ENCODE measurements at places on chromosomes 5 and 9. TPM values are rescaled to one million over a fixed set of nuclear protein-coding genes. Genes with fewer than 3 reads are reported as not detected.

The IFNA2 gene
- not detected for total RNA-seq

- H3K4me3 ChIP-seq: no peak overlapping the region
- H3K4me1 ChIP-seq: peaks cover 15% of the 10 kb centered on the region
- H3K27me3 ChIP-seq: peaks cover 8% of the 10 kb centered on the region
- H3K36me3 ChIP-seq: no peaks in the 10 kb centered on the region
Measured at GRCh38 chr9:131827821-131828369, 88.0 kb upstream of the RAPGEF1 start.

DNA sequence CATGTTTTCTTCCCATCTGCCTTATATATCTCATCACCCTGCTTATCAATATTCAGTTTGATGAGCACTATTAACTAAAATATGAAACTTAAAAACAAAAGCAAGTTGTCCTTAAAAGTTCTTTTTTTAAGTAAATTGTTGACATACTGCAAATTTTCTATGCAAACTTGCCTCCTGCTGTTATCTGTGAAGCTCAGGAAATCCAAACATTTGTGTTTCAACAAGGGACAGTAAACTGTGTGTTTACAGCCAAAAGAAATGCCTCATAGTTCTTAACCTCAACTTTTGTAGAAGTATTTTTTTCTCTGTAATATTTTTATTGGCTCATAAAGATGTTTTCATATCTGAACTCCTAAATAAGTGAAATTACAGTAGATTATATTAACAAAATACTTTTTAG lies 7.7 kb upstream of the TTC23L start:
- peaks cover 17% of the 10 kb centered on the region for H3K4me1 ChIP-seq
- peaks cover 29% of the 10 kb centered on the region for H3K36me3 ChIP-seq
- no peak overlapping the region for H3K4me3 ChIP-seq
- no peak for DNase-seq

GRCh38 chr5:81486711-81487110 lies 92.8 kb upstream of the ACOT12 start:
- DNase-seq: no peak
- no peak overlapping the region for H3K4me3 ChIP-seq
- H3K36me3 ChIP-seq: no peaks in the 10 kb centered on the region
- H3K27ac ChIP-seq: no peak overlapping the region
- H3K4me1 ChIP-seq: no peaks in the 10 kb centered on the region

GRCh38 chr5:162512935-162513565 lies 445.5 kb downstream of the GABRG2 start:
- DNase-seq: no peak
- no peaks in the 10 kb centered on the region for H3K36me3 ChIP-seq
- no peak overlapping the region for H3K4me3 ChIP-seq
- H3K27ac ChIP-seq: no peak overlapping the region
- H3K27me3 ChIP-seq: peaks cover 3% of the 10 kb centered on the region
- H3K4me1 ChIP-seq: no peaks in the 10 kb centered on the region

The TOR4A gene
- 0.86 TPM for total RNA-seq

- no peaks in the 10 kb centered on the region for H3K4me1 ChIP-seq
- no peak overlapping the region for H3K4me3 ChIP-seq
- no peak for DNase-seq
- H3K27me3 ChIP-seq: no peaks in the 10 kb centered on the region
- no peaks in the 10 kb centered on the region for H3K36me3 ChIP-seq
- no peak overlapping the region for H3K27ac ChIP-seq
Measured at GRCh38 chr9:27800692-27801370, 227.6 kb upstream of the C9orf72 start.

DNA sequence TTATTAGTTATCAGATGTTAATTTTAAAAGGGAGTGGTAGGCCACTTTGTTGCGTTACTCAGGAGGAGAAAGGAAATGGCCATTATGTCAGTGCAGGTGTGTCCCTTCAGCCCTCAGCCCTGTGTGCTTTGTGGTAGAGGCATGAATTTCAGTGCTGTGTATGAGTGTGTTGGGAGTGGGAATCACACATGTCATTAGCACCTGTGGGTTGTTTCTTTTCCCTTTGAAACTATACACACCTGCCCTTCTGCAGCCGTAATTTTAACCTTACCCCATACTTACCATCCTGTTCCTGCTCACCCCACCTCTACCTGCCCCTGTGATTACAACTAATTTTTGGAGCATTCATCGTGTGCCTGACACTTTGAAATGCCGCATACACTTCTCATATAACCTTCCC lies 156.4 kb downstream of the ARHGAP26 start:
- no peak overlapping the region for H3K4me3 ChIP-seq
- no peak overlapping the region for H3K27ac ChIP-seq
- H3K27me3 ChIP-seq: no peaks in the 10 kb centered on the region
- no peak for DNase-seq
- no peaks in the 10 kb centered on the region for H3K4me1 ChIP-seq
- no peaks in the 10 kb centered on the region for H3K36me3 ChIP-seq

The SLC9A3 gene
- 1.7 TPM for total RNA-seq

The MED7 gene
- total RNA-seq: 11.6 TPM

The CNOT8 gene
- total RNA-seq: 51.9 TPM

DNA sequence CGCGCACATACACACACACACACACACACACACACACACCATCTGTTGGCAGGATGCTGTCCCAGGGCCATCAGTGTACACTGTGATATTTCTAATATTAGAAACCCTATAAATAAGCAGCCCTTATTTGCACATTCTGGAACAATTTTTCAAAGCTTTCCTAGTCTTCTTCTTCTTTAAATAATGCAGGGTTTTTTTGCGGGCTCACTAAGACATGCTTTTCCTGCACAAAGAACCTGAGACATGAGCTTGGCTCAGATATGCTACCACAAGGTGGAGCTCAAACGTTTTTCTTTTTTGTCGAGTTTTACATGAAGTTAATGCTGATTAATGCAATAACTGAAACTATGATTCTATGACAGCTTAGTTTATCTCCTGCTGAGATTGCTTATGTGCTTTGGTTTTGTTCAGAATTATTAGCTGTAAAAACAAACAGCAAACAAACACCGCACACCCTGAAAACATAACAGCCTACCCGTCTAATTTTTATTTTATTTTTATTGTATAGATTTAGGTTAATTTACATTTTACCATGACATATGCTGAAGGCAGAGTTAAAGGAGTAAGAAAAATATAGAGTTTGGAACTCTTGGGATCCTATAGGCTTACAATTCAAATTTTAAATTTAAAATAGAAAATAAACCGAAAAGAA lies 95.8 kb downstream of the ALDH1A1 start:
- no peaks in the 10 kb centered on the region for H3K27me3 ChIP-seq
- no peak overlapping the region for H3K27ac ChIP-seq
- H3K36me3 ChIP-seq: no peaks in the 10 kb centered on the region
- H3K4me1 ChIP-seq: peaks cover 24% of the 10 kb centered on the region
- DNase-seq: peak; percentile 12
- H3K4me3 ChIP-seq: no peak overlapping the region

DNA sequence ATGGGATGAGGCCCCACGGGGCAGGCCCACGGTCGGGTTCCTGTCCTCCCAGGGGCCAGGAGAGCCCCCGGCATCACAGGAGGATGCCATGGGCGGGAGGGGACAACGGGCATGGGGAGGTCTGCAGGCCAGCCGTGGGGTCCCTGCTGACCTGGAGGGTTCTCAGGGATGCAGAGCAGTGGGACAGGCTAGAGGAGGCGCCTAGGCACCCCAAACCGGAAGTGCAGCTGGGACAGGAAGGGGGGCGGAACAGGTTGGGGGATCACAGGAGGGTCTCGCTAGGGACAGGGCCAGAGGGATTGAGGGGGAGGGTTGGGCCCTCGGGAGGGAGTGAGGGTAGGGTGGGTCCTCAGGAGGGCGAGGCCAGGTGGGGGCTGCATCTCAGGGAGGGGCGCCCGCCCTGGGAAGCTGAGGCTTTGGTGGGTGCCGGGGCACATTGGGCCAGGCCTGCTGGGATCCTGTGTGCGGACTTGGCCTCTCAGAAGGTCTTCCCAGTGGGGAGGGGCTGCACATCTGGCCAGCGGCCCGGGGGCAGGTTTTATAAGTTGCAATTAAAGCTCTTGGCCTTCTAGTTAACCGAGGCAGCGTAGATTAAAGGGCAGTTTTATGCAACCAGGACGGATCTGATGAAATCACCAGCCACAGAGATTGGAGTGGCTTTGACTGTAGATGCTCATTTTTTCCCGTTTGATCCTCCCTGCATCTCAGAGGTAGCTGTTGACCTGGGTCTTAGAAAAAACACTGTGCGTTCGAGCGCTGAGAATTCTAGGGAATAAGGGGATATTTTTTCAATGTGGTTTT lies 20.1 kb downstream of the NKD2 start:
- H3K36me3 ChIP-seq: no peaks in the 10 kb centered on the region
- H3K4me1 ChIP-seq: no peaks in the 10 kb centered on the region
- peak overlapping the region; percentile 57 for H3K27ac ChIP-seq
- no peaks in the 10 kb centered on the region for H3K27me3 ChIP-seq

The CTXN3 gene
- not detected for total RNA-seq

GRCh38 chr9:36433386-36433785 lies 33.3 kb upstream of the RNF38 start:
- peaks cover 36% of the 10 kb centered on the region for H3K4me1 ChIP-seq
- H3K27ac ChIP-seq: no peak overlapping the region
- no peak overlapping the region for H3K4me3 ChIP-seq
- DNase-seq: no peak

GRCh38 chr9:70262948-70263347 lies 4.2 kb downstream of the SMC5 start:
- no peak for DNase-seq
- H3K4me1 ChIP-seq: peaks cover 40% of the 10 kb centered on the region
- H3K4me3 ChIP-seq: no peak overlapping the region
- H3K27me3 ChIP-seq: no peaks in the 10 kb centered on the region

- H3K27ac ChIP-seq: no peak overlapping the region
- H3K36me3 ChIP-seq: no peaks in the 10 kb centered on the region
- DNase-seq: no peak
- H3K27me3 ChIP-seq: peaks cover 33% of the 10 kb centered on the region
- no peak overlapping the region for H3K4me3 ChIP-seq
Measured at GRCh38 chr9:14097666-14098415, 216.1 kb downstream of the NFIB start.

- no peak overlapping the region for H3K27ac ChIP-seq
- DNase-seq: no peak
- H3K36me3 ChIP-seq: no peaks in the 10 kb centered on the region
- no peaks in the 10 kb centered on the region for H3K4me1 ChIP-seq
Measured at GRCh38 chr9:103304797-103305196, 309.7 kb downstream of the CYLC2 start.

DNA sequence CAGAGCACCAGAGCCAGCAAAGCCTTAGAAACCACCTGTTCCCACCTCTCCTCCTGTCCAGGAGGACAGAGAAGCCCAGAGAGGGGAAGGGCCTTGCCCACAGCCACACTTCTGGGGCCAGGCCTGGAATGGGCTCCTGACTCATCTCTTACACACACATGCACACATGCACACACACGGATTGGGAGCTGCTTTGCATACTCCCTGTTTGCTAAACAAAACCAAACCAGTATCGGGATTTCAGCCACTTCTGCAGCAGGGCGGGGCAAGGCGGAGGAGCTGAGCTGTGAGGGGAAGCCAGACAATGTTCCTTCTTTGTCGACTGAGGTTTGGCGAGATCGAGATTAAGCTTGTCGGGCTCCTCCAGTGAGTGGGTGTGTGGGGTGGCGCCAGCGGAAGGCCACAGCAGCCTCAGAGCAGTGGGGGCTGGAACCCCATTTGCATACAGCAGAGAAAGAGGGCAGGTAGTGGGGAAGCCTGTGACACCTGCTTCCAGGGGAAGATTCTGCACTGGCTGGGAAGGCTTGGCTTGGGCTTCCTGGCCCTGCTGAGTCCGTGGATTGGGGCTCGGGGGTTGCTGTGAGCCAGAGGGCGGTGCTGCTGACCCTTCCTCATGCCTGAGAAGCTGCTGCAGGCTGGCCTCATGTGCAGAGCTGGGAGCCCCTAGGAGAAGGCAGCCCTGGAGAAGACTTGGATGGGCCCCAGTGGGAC lies 16.1 kb downstream of the GFI1B start:
- H3K4me1 ChIP-seq: peaks cover 5% of the 10 kb centered on the region
- no peak for DNase-seq
- peaks cover 25% of the 10 kb centered on the region for H3K27me3 ChIP-seq
- no peak overlapping the region for H3K27ac ChIP-seq
- H3K4me3 ChIP-seq: no peak overlapping the region

GRCh38 chr5:113338628-113339027 lies 96.2 kb downstream of the TSSK1B start:
- peaks cover 5% of the 10 kb centered on the region for H3K4me1 ChIP-seq
- no peaks in the 10 kb centered on the region for H3K27me3 ChIP-seq
- H3K4me3 ChIP-seq: no peak overlapping the region

GRCh38 chr9:119986205-119986604 lies 593.8 kb downstream of the CDK5RAP2 start:
- no peaks in the 10 kb centered on the region for H3K36me3 ChIP-seq
- DNase-seq: no peak
- no peaks in the 10 kb centered on the region for H3K4me1 ChIP-seq
- no peak overlapping the region for H3K27ac ChIP-seq

GRCh38 chr9:84857211-84857610 lies 187.7 kb downstream of the NTRK2 start:
- peaks cover 2% of the 10 kb centered on the region for H3K27me3 ChIP-seq
- no peak overlapping the region for H3K27ac ChIP-seq
- no peak for DNase-seq
- peaks cover 70% of the 10 kb centered on the region for H3K4me1 ChIP-seq
- no peaks in the 10 kb centered on the region for H3K36me3 ChIP-seq

DNA sequence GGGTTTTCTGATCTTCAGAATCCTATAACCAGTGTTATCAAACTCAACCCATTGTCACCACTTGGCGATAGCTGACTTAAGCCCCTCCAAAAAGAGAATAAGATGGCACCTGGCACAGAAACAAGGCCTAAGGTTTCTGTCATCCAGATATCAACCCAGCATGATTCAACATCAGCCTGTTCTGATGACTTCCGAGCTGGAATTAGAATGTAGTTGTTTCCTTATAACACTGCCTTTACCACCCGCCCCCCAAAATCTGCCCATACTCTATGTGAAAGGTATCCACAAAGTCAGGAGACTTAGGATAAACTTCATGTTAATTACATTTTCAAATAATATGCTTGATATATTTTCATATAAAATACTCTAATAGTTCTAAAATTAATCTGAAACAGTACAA lies 5.2 kb downstream of the KLF9 start:
- no peak overlapping the region for H3K4me3 ChIP-seq
- peaks cover 30% of the 10 kb centered on the region for H3K4me1 ChIP-seq
- DNase-seq: no peak
- H3K27ac ChIP-seq: no peak overlapping the region
- H3K27me3 ChIP-seq: peaks cover 47% of the 10 kb centered on the region

DNA sequence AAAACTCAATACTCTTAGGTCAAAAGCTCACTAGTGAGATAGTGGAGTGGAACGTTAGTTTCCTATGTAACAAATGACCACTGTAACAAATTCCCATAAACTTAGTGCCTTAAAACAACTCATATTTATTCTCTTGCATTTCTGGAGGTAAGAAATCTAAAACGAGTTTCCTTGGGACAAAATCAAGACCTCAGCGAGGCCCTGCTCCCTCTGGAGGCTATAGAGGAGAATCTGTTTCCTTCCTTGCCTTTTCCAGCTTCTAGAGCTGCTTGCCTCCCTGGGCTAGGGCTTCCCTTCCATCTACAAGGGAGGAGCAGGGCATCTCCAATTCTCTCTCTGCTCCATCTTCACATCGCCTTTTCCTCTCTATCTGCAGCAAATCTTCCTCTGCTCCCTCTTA lies 32.0 kb downstream of the SEMA5A start:
- H3K27me3 ChIP-seq: no peaks in the 10 kb centered on the region
- H3K4me1 ChIP-seq: peaks cover 12% of the 10 kb centered on the region
- H3K27ac ChIP-seq: no peak overlapping the region
- DNase-seq: no peak
- no peak overlapping the region for H3K4me3 ChIP-seq
- peaks cover 5% of the 10 kb centered on the region for H3K36me3 ChIP-seq

Data from neural crest cell (in vitro differentiated cells).